ENCODE measurements at places on chromosomes 3 and 15.

GRCh38 chr3:2106438-2106837 is 7.8 kb downstream of the CNTN4 start:
- DNase-seq, result no peak

DNA sequence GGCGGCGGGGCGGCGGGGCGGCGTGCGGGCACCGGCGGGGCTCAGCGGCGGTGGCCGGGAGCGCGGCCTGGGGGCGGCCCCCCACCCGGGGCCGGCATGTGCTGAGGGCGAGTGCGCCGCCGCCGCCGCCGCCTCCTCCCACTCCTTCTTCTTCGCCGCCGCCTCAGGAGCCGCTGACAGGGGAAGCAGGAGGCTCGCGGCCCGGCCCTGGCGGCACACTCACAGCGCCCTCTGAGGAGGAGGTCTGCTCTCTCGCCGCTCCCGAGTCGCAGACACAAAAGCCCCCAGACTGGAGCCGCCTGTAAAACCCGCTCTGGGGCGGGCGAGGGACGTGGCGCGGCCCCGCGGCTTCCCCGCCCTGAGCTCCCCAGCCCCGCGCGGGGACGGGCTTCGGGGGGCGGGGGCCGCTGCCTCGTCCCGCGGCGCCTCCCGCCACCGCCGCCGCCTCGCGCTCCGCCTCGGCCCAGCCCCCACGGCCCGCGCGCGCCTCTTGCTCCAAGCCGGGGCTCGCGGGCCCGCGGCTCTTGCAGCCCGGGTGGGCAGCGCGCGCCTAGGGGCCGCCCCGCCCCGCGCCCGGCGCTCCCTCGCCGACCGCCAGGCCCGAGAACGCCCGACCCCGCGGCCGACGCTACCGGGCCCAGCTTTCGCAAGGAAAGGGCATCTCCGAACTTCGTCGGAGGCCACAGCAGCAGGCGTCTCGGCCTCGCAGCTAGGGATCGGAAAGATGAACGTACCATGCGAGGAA is at the start of gene PYGO1:
PYGO1 (minus strand) TSS at position 276 of the 745 bp plus-strand sequence. CDS start 462 bp downstream, outside the sequence.
- no peak for DNase-seq

DNA sequence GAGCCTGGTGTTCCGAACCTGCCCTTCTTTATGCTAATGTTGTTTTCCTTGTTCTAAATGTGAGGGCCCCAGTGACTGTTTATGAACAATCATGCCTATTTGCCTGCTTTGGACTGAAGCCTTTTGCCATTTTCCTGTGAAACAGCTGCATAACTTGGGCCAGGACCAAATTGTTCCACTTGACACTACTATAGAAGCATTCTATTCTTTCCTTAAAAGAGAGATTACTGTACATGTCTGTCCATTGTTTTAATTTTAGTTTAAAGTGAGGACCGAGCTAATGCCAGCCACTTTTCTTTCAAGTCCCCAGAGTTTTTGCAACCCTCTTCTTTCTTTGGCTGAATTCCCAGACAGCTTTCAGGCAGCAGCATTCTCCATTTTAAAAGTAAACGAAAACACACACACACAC is 980.3 kb downstream of the CADM2 start:
- DNase-seq, result no peak

DNA sequence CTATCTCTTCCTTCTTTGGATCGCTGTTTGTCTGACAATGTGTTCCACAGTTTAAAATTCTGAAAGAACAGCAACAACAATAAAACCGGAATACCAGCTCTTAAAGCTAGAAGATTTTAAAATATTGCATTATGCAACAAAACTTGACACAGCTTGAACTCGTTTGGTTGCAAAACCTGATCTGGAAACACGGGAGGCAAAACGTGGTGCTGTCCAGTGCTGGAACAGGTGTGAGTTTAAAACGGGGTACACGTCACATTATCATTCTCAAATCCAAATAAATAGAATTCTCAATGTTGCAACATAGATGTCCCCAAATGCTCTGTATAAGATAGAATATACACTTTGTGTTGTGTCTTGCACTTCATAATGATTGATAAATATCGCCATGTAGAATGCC is 110.9 kb upstream of the LYSMD4 start:
- DNase-seq, result no peak

DNA sequence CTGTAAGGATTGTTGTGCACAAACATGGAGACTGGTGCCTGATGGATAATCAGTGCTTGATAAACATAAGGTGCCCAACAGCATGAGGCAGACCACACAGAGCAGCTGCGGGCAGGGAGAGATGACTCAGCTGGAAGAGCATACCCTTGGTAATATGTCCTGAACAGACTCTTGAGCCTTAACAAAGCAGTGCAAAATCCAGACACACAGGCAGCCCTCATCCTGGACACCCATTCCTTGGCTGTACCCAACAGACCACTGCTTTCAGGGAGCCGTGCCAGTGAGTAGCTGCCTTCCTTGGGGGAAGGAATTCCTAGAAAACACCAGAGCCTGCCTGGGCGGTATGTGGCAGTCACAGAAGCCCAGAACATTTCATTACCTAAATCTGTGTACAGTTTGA is 156.2 kb downstream of the CLSTN2 start:
- DNase-seq, result no peak

DNA sequence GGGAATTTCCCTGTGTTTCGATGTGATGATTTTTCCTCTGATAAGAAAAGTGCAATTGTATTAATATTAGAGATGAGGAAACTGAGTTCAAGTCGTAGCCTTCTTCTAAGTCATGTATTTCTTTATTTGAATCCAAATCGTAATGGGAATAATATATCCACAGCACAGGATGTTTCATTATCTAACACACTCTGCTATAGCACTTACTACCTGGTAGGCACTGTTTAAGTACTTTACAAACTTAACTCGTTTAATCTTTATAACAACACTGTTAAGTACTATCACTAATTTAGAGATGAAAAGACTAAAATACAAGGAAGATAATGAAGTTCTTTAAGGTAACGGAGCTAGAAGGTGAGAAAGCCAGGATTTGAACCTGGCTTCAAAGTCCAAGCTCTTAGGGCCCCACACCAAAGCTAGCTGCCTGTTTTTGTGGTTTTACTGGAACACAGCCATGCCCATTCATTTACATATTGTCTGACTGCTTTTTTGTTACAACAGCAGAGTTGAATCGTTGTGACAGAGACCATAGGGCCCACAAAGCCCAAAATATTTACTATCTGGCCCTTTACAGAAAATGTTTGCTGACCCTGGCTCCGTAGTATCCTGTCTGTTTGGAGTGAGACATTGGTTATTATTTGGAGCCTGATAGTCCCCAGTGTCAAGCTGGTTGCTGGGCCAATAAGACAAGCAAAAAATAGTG is 9.6 kb upstream of the ATP13A3 start:
- DNase-seq, result peak; percentile 4

DNA sequence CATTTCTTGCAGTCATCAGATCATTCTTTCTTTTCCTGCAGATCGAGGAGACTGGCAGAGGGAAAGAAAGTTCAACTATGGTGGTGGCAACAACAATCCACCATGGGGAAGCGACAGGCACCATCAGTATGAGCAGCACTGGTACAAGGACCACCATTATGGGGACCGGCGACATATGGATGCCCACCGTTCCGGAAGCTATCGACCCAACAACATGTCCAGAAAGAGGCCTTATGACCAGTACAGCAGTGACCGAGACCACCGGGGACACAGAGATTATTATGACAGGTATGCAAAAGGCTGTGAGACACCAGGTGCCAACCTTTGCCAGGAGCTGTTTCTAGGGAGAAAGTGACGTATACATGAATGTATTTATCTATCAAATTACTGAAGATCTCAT is 69.0 kb downstream of the RGMA start:
- DNase-seq, result no peak

DNA sequence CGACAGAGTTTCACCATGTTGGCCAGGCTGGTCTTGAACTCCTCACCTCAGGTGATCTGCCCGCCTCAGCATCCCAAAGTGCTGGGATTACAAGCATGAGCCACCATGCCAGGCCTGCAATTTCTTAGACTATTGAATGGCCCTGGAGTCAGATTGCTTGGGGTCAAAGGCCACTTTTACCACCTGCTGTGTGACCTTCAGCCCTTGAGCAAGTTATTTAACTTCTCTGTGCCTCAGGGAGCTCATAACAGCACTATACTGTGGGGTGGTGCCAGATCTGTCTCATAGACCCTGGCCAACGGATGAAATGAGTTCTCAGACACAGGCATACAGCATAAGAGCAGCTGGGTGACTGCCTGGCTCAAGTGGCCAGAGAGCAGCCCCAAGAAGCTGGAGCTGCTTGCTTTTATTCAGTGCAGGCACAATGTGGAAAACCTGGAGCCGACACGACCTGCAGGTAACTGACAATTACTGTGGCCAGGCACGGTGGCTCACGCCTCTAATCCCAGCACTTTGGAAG is 44.9 kb upstream of the FURIN start:
- no peak for DNase-seq

DNA sequence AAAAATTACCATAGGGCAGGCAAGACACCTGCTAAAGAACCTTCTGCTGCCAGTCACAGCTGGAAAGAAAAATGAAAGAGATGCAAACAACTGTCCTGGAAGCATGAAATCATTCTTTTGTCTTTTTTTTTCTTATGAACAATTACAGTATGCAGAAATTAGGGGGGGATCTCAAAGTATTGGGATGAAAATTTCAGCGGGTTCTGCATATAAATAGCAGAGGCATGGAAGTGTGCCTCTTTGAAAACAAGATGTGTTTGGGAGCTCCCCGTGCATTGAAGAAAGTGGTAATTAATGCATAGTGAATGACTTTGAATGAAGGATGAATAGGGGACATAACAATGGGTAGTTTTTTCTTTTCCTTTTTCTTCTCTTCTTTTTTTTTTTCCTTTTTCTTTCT is 431.2 kb downstream of the SOX2 start:
- DNase-seq, result no peak

DNA sequence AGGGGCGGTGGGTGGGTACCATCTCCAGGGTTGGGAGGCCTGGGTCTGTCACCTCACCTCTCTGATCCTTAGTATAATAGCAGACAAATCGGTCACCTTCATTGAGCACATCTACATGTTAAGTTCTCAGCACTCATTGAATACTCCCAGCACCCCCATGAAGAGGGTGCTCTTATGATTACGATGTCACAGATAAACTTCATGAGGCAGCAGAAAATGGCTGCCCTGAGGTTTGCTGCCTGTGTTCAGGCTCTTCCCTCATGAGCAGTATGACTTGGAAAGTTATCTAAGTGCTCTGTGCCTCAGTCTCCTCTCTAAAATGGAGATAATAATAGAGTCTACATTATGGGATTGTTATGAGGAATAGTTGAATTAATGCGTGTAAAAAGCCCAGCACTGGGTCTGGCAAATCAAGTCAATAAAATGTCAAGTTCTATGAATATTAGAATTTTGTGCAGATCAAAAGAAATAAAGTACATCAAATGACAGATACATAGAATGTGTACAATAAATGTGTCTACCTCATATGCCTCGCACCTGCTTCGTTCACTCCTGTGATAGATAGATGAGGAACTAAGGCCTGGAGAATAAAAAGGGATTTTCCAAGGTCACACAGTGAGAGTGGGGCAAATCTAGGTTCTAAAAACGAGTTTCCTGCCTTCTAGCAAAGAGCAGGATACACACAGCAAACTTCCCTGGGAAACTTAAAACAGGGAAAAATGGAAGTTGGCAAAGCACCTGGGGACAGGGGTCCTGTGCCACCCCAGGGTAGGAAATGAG is 142.2 kb upstream of the MRPS22 start:
- DNase-seq, result no peak

- DNase-seq, result no peak
These were observed 291.9 kb upstream of the NR2F2 start for GRCh38 chr15:96038650-96039049.

GRCh38 chr3:100635273-100635701 is 25.9 kb downstream of the ADGRG7 start:
- DNase-seq, result no peak

DNA sequence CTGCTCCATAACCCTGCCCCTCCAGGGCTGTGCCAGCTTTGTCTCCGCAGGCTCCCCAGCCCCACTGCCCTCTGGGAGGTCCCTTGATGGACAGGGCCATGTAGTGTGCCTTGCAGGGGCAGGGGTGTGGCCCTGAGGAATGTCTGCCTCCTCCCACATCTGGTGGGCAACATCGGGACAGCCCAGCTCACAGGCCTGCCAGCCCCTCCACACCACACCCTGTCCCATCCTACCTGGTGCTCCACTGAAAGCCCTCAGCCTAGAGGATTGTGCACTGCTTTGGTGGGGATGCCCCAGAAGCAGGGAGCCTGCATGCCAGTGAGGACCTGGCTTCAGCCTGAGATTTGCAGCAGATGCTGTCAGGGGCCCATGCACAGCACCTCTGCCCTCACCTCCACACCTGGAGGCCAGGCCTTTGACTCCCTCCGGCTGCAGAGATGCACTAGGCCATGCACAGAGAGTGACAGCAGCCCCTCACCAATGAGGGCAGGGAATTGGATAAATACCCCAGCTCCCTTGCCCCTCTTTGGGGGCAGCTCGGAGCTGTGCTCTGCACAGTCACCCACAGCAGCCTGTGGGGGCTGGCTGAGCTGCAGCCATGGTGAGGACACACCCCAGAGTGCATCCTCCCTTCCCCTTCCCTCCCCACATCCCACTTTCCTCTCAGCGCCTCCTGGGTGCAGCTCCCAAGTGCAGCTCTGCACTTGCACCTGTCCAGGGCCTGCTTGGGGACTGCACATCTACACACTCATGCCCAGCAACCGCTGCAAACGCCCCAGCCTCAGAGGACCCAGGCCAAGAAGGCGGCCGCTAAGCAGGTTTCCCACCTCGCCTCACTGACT is 2.7 kb downstream of the C3orf22 start:
- DNase-seq, result no peak

DNA sequence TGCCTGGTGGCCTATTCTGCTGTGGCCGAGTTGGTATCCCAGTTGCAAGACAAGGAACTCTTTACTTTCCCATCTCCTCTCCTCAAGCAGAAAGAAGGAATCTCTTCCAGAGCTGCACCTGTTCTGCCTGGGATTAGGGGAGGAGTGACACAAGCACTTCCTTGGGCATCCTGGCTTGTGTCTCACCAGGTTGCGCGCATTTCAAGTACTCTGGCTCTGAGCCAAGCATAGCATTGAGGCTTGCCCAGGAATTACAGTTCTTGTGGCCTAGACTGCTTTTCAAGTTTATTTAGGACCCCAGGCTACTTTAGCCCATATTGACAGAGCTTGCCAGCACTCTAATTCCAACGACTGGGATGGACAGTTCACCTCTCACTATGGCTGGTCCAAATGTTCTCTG is 150.5 kb downstream of the RSRC1 start:
- no peak for DNase-seq

- no peak for DNase-seq
These were observed 127.7 kb downstream of the LRRC3B start for GRCh38 chr3:26750263-26750662.

DNA sequence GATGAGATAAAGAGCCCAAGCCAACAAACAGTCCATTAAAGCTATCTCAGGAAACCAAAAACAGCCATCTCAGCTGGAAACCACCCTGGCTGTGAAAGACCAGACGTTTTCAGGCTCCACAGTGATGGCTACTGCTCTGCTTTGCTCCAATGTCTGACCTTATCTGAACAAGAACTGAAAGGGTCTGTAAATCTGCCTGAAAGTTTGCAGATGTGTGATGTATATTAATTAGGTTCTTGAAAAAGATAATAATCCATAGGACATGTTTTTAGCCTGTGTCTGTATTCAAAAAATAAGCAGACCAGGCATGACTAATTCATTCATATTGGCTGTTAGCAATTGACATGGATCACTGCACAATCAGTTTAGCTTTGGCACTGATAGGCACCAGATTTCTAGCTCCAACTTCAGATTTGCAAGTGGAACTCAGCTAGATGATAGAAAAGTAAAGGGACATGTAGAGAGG is 611.4 kb upstream of the NAALADL2 start:
- DNase-seq, result no peak

All from hematopoietic multipotent progenitor cell treated with erythropoietin and hydrocortisone succinate and interleukin-3 and kit ligand, for 17 days (in vitro differentiated cells).